Kidney (tissue), 22 donors: ENCODE measurements at places on chromosomes 13 and 19. TPM values are rescaled to one million over a fixed set of nuclear protein-coding genes. Genes with fewer than 3 reads are reported as not detected.

ZNF90 gene
- total RNA-seq, result 4.7 TPM

SIAH3 gene
- 0.03 TPM for total RNA-seq

SYT5 gene
- not detected for total RNA-seq

ZNF541 gene
- 0.69 TPM for total RNA-seq

PLK5 gene
- not detected for total RNA-seq

CLDND2 gene
- 1.1 TPM for total RNA-seq

ZNF208 gene
- 7.8 TPM for total RNA-seq

KLF12 gene
- 22.0 TPM for total RNA-seq

GFY gene
- total RNA-seq, result not detected

FBL gene
- 165 TPM for total RNA-seq
